ENCODE measurements at places on chromosomes 16 and 17. TPM values are rescaled to one million over a fixed set of nuclear protein-coding genes. Genes with fewer than 3 reads are reported as not detected.

Gene VASN
- 8.3 TPM for total RNA-seq

Gene HIGD1B
- total RNA-seq, result not detected

Gene ARHGDIG
- total RNA-seq, result 2.9 TPM

Gene TNFSF12
- 8.4 TPM for total RNA-seq

Gene CORO6
- total RNA-seq, result 5.2 TPM

Gene KRT33A
- not detected for total RNA-seq

Gene NPIPA5
- 2.7 TPM for total RNA-seq

Gene PLCD3
- 204 TPM for total RNA-seq

Gene TSC2
- total RNA-seq, result 34.3 TPM
